ENCODE measurements at places on chromosomes 3 and 15.

DNA sequence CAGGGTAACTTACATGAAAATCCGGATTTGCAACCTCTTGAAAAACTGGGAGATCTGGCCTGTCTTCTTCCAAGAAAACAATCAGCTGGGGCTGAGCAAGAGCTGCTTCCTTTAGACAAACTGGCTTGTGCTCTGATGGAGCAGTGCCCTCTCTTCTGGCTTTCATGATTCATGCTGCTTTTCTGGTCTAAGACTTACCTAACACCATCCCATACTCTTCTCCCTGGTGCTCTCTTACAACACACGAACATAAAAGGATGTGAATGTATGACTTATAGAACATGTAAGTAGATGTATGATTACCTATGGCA is 9.9 kb downstream of the TJP1 start:
- DNase-seq: no peak

DNA sequence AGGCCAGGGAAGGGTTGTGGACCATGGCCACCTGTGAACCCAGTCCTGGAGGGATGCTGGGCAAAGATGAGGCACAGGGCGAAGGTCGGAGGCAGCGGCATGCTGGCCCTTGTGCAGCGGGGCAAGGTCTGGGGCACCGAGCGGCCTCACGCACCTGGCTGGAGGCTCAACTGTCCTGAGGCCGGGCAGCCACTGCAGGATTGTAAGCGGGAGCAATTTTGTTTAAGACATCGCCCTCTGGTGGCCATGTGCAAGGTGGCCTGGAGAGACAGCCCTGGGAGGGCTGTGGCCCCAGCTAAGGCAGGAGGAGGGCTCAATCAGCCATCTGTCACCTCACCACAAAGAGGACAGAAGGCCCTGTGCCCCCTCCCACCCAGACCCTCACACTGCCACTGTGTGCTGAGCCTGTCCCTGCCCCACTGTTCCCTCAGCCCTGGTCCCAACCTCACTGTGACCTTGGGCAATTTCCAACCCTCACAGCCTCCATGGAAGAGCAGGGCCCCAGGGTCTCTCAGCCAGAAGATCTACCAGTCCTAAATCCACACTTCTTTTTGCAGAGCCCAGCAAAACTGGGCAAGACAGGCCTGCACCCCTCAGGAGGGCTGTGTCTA is 46.2 kb downstream of the TPRA1 start:
- no peak for DNase-seq

GRCh38 chr3:103977417-103977816 is 1389.3 kb upstream of the ALCAM start:
- DNase-seq: no peak

DNA sequence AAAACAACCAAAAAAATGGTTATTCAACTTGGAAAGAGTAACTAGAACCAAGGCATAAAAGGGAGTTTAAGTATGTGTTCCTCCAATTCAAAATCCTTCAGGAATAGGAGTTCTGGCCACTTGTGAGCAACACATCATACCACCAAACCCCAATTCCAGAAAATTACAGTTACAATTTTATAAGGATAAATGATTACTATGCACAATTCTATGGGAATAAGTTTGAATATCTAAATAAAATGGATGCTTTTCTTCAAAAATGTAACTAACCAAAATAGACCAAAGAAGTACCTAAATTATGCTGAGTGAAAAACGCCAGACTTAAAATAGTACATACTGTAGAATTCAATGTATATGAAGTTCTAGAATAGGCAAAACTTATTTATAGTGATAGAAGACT is 4.6 kb downstream of the HLTF start:
- no peak for DNase-seq
